ENCODE measurements at places on chromosomes 3 and 15. TPM values are rescaled to one million over a fixed set of nuclear protein-coding genes. Genes with fewer than 3 reads are reported as not detected.

DNA sequence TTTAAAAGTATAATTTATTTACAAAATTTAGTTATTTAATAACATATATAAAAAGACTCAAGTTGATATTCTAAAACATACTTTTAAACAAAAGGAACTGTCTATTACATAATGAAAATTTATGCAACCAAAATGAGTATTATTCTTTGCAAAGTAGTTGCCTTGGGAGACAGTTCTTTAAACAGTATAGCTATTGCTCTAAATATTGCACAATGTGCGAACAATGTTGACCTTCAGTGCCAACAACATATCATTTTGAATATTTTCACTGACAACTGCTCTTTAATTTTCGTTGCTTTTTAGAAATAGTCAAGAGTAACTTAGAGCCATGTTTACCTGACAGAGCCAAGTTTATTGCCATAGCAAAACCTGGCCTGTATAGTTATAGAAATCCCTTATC, 124.9 kb downstream of the ZBTB20 start:
- DNase-seq, result no peak

GRCh38 chr3:46896386-46896785, 18.9 kb downstream of the PTH1R start:
- DNase-seq, result no peak

The CTXN2 gene
- 0.60 TPM for total RNA-seq

The SCG5 gene
- total RNA-seq, result 69.4 TPM

DNA sequence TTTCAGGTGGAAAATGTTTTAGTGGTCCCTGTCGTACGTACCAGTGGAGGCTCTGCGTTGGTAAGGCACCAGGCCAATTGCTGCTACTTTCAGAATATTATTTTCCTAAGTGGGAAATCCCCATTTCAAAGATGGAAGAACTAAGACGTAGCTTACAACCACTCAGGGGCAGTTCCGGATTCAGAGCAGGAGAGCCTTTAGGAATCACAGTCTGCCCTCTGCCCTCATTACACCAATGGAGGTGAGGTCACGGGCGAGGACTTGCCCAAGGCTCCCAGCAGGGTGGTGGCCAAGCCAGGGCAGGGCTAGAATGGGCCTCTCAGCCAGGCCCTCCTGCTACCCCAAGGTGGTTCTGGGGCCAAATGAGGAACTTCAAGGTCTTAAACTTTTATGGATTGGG, 72.6 kb downstream of the RASGRF1 start:
- DNase-seq, result no peak

- no peak for DNase-seq
Observed at GRCh38 chr15:36428102-36428845, 151.2 kb upstream of the CDIN1 start.

- no peak for DNase-seq
Observed at GRCh38 chr3:46215810-46216414, 7.8 kb upstream of the CCR1 start.

The XCR1 gene
- total RNA-seq, result not detected

DNA sequence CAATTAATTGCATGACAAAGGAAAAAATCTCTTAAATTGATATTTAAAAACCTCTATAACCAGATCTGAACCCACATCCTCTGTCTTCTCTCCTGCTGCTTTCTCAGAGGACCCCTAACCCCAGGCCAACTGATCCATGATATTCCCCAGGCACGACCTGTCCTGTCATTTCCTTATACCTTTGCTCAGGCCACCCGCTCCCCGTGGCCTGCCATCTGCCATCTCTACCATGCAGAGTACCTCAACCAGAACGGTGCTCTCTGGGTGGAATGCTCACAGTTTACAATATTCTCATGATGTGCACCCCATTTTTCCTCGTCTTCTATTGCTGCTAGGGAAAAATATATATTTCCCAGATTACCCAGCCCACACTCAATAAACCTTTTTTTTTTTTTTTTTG, 57.7 kb downstream of the ARHGEF3 start:
- no peak for DNase-seq

DNA sequence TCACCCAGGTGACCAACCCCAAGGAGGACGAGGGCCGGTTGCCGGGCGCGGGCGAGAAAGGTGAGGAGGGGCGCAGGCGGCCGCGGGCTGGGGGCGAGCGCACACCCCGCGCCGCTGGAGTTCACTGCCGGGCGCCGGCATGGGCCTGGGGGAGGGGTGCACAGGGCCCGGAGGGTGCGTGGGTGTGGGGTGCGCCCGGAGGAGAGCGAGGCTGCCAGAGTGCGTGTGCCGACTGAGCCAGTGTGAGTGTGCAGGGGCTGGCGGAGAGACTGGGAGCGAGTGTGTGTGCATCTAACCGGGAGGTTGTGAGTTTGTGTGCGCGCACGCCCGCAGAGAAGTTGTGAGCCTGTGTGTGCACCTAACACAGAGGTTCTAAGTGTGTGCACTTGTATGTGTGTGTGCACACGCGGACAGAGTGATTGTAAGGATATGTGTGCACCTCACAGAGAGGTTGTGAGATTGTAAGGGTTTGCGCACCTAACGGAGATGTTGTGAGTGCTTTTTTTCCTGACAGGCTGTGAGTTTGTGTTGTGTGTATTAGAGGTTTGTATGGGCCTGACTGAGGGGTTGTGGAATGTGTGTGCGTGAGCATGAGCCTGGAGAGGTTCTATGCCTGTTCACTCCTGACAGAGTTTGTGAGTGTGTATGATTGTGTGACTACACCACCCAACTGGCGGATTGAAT, 681 bp downstream of the CTDSPL start:
- DNase-seq, result peak; percentile 51

GRCh38 chr3:126908752-126909275, 74.1 kb upstream of the PLXNA1 start:
- DNase-seq, result no peak

- no peak for DNase-seq
Observed at GRCh38 chr3:160398820-160399124, 253 bp downstream of the IFT80 start.

GRCh38 chr3:185931777-185932612, 5.8 kb downstream of the TRA2B start:
- DNase-seq, result no peak

DNA sequence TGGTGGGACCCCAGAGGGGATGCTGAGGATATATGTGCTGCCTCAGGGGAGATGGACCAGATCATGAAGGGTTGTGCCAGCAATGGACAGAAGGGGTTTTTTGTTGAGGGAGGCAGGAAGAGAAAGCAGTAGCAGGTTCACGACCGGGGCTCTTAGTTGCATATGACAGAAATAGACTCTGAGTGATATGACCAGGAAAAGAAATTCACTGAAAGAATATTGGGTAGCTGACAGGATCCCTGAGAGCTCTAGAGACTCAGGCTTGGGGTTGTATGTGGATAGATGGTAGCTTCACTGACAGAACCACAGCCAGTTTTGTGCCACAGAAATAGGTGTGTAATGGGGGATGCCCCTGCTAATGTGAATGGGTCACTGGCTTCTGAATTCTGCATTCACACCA, 241.6 kb downstream of the ZNF621 start:
- no peak for DNase-seq

GRCh38 chr3:13825311-13825579, 54.6 kb downstream of the WNT7A start:
- no peak for DNase-seq

- DNase-seq, result no peak
Observed at GRCh38 chr3:111823341-111823855, 35.7 kb upstream of the PHLDB2 start.

GRCh38 chr15:78620527-78621421, at the start of gene CHRNA3:
Gene CHRNA3, minus strand, starts transcription at chr15:78620996. Its CDS starts 202 bp downstream, at chr15:78620794.
- DNase-seq, result peak; percentile 77

GRCh38 chr15:82108489-82109078, 62.8 kb upstream of the MEX3B start:
- peak; percentile 52 for DNase-seq

GRCh38 chr3:162764808-162765071, 1268.1 kb downstream of the OTOL1 start:
- no peak for DNase-seq

The COL6A5 gene
- total RNA-seq, result not detected

GRCh38 chr3:113663324-113663750, 33.1 kb downstream of the USF3 start:
- no peak for DNase-seq

DNA sequence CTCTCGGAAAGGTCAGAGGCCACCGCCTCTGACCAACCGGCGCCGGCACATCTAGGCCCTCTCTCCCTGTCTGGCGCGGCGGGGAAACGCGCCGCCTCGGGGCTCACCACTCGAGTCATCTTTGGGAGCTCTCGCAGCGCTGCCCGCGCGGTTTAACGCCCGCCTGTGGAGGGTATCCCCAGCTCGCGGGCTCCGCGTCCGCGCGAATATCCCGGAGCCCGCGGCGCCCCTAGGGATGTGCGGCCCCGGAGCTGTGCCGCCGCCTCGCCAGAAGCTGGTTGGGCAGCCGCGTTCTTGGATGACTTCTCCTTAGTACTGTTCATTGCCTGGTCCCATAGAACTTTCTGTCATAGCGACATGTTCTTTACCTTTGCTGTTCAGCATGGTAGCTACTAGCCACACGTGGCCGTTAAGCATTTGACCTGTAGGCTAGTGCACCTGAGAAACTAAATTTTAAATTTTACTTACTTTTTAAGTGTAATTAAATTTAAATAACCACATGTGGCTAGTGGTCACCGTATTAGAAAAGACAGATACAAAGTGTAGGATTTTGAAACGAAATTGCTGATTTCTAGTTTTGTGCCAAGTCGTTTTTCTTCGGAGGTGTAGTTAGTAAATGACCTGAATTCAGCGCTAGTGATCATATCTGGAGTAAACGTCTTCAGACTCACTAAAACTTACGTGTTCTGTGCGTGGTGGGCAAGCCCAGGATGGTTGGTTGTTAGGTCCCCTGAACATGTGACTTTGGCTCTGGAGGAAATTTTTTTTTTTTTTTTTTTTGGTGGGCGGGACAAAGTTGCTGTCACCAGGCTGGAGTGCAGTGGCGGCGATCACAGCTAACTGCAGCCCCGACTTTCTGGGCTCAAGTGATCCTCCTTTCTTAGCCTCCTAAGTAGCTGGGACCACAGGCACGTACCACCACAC, 835 bp downstream of the ARIH2 start:
- peak; percentile 46 for DNase-seq

DNA sequence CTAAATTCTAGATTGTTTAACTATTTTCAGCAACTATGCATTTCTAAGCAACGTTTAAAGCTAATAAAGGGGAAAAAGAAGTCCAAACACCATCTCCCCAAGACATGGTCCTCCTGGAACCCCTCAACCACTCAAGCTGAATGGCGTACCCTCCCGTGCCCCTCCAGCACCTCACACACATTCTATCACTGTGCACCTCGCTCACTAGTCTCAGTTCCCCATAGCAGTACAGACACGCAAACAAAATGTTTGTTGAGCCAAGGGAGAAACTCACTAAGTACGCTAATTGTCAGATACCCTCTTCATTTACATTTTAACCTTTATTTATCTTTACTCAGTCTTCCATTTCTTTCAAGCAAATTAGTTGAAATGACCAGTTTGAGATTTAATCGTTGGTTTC, 48.8 kb downstream of the ACAP2 start:
- DNase-seq, result no peak

- DNase-seq, result no peak
Observed at GRCh38 chr3:57805674-57806073, 49.6 kb downstream of the SLMAP start.

The PRSS50 gene
- total RNA-seq, result 1.9 TPM

GRCh38 chr15:95324656-95325055, 1005.8 kb upstream of the NR2F2 start:
- no peak for DNase-seq

- no peak for DNase-seq
Observed at GRCh38 chr15:77409259-77410156, 10.4 kb downstream of the PEAK1 start.

GRCh38 chr3:24830230-24831152, 335.8 kb upstream of the THRB start:
- DNase-seq, result peak; percentile 55

DNA sequence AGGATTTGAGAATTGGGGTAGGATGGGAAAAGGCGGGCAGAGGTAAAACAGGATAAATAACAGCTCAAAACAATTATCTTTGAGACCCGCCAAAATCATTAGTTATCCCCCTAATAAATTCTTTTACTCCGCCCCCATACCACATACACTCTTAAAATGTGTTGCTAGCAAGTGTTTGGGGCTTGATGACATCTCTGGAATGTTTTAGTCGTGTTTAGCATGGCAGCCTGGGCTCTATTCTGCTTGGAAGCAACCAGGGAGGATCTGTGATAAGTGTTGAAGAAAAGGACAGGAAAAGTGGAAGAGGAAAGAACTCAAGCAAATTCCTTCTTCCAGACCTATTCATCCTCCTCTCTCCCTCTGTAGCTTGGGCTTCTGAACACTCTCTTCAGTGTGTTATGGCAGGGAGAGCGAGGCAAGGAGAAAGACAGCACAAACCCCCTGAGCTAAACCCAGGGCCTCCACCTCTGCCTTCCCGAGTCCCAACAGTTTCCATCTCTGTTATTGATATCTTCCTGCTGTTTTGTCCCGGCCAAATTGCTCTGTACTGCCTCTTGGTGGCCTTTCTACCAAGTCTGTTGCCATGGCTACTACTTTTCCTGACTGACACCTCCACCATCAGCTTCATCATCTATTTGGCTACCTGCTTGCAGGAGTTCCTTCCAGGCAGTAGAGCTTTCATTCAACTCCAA, 135.8 kb downstream of the RPL22L1 start:
- DNase-seq, result peak; percentile 3

The STRC gene
- 1.7 TPM for total RNA-seq

The FANCD2OS gene
- total RNA-seq, result not detected

GRCh38 chr15:40852529-40852928, 8.7 kb downstream of the SPINT1 start:
- no peak for DNase-seq

- no peak for DNase-seq
Observed at GRCh38 chr3:102715030-102715697, 280.3 kb downstream of the ZPLD1 start.

The PIF1 gene
- 111 TPM for total RNA-seq

DNA sequence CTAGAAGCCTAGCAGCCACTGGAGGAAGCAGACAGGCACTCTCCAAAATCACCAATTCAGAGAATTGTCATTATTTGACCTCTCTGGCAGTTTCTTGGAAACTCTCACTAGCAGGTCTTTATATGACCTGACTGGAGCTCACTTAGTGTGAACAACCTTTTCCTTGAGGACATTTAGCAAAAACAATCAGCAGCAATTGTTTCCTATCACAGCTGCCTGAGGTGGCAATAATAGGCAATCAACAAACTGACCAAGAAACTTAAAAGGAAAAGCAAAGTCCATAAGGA, 162.4 kb upstream of the STT3B start:
- DNase-seq, result no peak

GRCh38 chr15:37981201-37981600, 46.8 kb downstream of the TMCO5A start:
- DNase-seq, result no peak
